SHP77 treated with DMSO at 0.1 percent for 48 hours (cell line): ENCODE measurements at places on chromosomes 3 and 15.

DNA sequence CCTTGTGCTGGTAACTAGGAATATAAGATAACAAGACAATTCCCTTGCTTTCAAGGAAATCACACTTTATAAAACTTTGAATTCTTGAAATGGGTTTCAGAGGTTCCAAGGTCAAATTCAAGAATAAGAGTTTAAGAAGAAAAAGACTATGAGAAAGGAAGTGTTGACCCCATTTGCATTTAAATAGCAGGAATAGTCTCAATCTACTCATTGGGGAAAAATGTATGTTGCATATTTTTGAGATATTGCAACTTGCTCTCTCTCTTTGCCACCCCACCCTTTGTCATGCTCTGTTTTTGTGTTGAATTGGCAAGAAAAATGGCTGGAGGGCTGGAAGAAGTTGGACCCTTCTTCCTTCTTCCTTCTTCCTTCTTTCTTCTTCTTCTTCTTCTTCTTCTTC, 699.2 kb downstream of the TUSC7 start:
- no peak for DNase-seq

GRCh38 chr15:71628988-71629770, 181.2 kb upstream of the NR2E3 start:
- no peak for DNase-seq

DNA sequence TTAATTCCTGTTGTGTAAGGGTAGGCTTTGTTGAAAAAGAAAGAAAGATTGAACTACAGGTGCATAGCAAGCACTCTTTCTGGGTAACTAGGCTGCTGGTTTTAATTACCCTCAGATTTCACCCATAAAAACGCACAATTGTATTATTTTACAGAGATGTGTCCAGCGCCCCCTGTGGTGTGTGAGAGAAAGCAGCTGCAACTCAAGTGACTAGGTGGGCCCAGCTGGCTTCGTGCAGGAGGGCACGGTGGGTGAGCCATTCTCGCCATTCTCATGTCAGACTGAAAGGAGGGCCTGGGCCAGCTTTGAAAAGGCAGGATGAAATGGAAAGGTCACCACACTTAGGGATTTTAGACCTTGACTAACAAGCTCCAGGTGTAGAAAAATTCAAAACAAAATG, 122.6 kb downstream of the LRIG1 start:
- no peak for DNase-seq

DNA sequence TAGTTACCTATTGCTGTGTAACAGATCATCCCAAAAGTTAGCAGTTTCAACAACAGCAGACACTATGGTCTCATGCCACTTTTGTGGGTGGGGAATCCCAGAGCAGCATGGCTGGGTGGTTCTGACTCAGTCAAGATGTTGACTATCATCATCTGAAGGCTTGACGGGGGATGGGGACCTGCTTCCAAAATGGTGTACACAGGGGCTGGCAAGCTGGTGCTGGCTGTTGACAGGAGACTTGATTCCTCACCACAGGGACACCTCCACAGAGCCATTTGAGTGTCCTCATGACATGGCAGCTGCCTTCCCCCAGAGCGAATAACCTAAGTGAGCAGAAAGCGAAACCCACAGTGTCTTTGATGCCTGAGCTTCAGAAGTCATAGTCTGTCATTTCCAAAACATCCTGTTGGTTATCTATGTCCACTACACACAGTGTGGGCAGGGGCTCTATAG, 19.1 kb downstream of the DNAJB8 start:
- DNase-seq: no peak

DNA sequence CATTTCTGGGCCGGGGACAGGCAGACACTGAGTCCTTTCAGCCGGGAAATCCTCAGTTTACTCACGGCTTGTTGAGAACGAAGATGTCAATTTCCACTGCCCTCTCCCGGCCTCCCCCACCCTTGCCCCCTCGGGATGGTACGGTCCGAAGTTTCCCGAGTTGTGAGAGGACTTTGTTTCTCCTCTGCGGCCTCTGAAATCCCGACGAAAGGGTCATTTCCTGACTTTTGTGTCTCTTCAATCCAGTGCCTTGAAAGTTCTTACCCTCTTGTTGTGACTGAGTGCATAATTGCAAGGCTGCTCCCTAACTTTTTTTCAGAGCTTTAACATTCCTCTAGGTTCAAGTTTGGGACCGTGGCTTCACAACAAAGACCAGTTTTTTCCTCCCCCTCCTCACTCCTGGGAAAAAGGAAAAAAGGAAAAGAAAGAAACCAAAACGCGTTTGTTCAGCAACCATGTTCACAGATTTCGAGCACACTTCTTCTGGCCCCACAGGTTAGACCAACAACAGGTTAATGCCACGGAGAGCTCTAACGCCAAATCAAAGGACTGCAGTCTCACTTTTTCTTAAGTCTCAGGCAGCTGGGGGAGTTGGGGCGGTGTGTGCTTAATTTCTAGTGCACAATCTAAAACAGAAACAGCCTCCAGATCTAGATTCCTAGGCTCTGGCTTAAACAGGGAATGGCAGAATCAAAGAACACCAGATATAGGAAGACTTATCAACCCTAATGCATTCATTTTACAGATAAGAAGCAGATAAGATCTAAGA, 138.9 kb downstream of the TMCO5A start:
- DNase-seq: no peak

DNA sequence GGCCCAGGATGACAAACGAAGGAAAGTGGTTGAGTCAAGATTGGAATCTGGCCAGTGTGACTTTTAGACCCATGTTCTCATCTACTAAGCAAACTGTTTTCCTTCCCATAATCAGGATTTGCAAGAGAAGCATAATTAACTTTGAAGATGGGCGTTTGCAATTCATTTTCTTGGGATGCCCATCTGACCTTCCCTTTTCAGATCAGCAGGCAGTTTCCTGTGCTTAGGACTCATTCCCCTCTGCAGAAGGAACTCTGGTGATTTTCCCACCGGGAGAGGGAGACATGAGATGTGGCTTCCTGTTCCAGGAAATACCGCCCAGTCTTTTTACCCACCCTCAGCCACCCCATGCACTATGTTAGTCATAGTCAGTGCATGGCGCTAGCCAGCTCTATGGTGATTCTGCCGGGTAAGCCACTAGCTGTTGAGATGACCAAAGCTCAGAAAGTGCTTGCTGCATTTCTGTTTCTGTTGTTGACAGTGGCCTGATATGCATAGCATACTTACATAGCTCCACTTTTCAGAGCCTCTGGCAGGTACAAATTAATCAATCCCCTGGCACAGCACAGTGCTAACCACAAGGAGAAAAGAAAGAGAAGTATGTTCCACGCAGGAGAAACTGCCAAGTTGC, 129.4 kb downstream of the VGLL4 start:
- DNase-seq: no peak

GRCh38 chr3:178203165-178203564, 333.1 kb upstream of the KCNMB2 start:
- DNase-seq: no peak

GRCh38 chr3:193771011-193771652, 178.1 kb downstream of the OPA1 start:
- DNase-seq: no peak

- no peak for DNase-seq
These were observed 16.4 kb upstream of the BOC start for GRCh38 chr3:113194823-113195401.

GRCh38 chr3:124529826-124530571, 200.3 kb upstream of the UMPS start:
- DNase-seq: no peak

- DNase-seq: peak; percentile 23
These were observed 1.4 kb downstream of the FURIN start for GRCh38 chr15:90869601-90870353.

GRCh38 chr15:70424937-70425411, 327.3 kb upstream of the TLE3 start:
- no peak for DNase-seq

GRCh38 chr3:150097588-150097890, 126.8 kb upstream of the PFN2 start:
- DNase-seq: no peak

DNA sequence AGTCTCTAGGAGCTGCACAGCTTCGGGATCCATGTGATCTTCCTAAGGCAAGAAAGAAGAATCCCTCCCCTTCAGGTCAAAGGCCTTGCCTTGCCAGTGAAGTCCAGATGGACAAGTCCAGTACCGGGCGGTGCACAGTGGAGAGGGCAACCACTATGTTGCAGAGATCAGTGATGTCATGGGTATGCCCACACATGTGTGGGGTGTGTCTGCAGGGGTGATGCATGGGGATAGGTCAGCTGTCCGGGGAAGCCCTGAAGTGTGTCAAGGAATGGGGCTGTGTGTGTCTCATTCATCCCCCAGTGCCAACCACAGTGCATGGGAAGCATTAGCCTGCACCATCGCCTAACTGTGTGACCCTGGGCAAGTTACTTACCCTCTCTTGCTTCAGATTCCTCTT, 66.5 kb downstream of the TLE3 start:
- no peak for DNase-seq

DNA sequence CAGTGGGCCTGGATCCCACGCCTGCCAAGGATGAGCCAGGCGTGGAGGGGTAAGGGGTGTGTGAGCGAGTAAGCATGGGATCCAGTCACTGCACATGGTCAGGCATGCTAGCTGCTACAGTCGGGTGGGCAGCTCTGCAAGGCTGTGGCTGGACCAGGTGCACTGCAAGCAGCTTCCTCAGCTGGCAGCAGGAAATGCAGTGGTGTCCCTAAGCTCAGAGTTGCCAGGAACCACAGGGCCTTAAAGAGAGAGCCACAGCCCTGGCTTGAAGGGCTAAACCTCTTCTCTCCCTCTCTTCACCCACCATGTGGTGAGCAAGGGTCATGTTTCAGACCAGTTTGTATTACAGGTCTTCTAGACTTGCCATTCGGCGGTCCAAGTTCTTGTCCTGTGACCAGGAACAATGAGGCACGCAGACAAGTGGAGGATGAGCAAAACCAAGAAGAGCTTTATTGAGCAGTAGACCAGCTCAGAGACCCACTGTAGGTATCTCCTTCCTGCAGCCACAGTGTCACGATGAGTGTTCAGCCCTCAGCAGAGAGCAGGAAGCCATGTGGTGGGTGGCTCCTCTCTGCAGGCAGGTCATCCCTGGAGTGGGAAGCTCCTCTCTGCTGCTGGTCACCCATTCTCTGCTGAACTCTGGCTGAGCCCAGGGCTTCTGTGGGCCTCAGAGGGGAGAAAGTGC, 511.9 kb downstream of the PYDC2 start:
- no peak for DNase-seq

DNA sequence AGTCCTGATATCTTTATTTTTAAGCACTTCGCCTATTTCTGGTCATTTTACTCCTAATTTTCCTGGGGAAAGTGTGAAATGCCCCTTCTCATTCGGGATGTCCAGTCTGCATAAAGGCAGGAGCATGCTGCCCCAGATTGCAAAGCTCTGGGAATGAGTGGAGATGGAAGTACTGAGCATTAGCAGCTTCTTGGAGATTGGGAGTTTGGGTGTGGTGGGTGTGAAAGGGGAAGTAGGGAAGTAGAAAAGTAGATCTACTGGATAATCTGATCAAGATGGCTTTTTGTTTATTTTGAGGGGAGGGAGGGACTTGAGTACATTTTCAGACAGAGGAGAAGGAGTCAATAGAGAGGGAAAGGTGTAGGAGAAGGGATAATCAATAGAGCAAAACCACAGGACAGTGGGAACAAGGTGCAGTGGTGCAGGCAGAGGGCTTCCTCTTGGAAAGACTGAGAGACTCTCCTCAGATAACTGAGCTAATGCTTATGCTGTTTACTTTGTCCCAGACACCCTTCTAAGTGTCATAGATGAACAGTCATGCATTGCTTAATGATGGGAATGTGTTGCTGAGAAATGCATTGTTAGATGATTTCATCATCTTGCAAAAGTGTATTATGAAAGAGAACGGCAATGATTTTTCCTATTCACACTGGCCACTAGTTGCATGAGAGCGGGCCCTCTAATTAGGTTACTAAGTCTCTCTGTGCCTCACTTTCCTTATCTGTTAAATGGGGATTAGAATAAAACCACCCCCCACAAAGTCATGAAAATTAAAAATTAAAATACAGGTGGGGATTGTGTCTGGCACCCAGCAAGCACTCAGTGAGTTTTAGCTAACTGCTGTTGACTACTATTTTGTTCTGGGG, 45.5 kb downstream of the PHLDB2 start:
- no peak for DNase-seq

GRCh38 chr3:7707187-7707586, 794.4 kb upstream of the LMCD1 start:
- DNase-seq: no peak

- no peak for DNase-seq
These were observed 169.8 kb downstream of the POTEB3 start for GRCh38 chr15:21270474-21270873.

DNA sequence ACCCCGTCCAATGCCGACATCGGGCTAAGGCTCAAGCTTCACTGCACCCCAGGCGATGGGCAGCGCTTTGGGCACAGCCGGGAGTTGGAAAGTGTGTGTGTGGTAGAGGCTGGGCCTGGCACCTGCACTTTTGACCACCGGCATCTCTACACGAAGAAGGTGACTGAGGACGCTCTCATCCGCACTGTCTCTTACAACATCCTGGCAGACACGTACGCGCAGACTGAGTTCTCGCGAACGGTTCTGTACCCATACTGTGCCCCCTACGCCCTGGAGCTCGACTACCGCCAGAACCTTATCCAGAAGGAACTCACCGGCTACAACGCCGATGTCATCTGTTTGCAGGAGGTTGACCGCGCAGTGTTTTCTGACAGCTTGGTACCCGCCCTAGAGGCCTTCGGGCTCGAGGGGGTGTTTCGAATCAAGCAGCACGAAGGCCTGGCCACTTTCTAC, 1.0 kb downstream of the PDE12 start:
- no peak for DNase-seq

DNA sequence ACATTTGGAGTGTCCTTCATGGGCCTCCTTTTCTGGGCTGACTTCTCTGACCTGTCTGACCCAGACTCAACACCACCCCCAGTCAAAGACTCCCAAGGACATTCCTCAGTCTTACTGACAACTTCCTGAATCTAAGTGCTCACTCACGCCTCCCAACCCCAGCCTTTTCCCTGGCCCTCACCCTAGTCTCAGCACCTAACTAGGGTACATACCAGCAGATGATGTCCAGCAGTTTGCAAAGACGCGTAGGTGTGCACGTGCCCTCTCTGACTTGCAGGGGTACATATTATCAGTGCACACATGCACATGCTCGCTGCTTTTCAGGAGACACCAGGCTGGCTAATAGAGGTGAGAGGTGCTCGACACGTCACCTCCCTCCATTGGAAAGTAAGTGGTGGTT, 38.7 kb upstream of the SLCO2A1 start:
- no peak for DNase-seq
